NCI-H1417 treated with DMSO at 0.1 percent for 48 hours (cell line): ENCODE measurements at places on chromosomes 1 and 21.
A peak's percentile ranks its signal among the peaks of the same experiment; 100 is the strongest.

GRCh38 chr1:54543729-54544496 is 4.1 kb upstream of the ACOT11 start:
- no peak for DNase-seq

DNA sequence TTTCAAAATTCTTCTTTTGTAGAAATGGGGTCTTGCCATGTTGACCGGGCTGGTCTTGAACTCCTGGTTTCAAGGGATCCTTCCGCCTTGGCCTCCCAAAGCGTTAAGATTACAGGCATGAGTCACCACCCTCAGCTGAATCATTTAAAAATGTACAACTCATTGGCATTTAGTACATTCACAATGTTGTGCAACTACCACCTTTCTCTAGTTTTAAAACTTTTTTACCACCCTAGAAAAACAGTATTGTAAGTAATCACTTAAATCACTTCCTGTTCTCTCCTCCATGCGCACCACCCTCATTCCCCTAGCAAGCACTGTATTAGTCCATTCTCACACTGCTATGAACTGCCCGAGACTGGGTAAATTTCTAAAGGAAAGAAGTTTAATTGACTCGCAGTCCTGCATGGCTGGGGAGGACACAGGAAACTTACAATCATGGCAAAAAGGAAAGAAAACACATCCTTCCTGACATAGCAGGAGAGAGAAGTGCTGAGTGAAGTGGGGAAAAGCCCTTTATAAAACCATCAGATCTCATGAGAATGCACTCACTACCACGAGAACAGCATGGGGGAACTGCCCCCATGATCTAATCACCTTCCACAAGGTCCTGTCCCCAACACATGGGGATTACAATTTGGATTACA is 14.4 kb upstream of the THEM5 start:
- no peak for DNase-seq

DNA sequence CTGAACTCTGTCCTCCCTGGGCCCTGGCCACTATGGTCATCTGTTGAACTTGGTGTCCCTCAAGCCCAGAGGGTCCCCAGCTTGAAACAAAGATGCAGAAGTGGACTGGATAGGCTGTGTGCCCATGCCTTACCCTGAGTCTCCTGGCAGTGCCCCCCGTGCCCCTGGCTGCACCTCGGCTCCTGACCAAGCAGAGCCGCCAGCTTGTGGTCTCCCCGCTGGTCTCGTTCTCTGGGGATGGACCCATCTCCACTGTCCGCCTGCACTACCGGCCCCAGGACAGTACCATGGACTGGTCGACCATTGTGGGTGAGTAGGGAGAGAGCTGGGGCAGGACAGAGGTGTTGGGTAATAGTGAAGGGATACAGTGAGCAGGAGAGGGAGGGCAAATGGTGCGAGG is 10.7 kb downstream of the TIE1 start:
- DNase-seq, result no peak

- DNase-seq, result no peak
Measured at GRCh38 chr1:158016651-158017335, 23.3 kb downstream of the KIRREL1 start.

GRCh38 chr1:199313444-199313843 is 674.6 kb downstream of the PTPRC start:
- no peak for DNase-seq

DNA sequence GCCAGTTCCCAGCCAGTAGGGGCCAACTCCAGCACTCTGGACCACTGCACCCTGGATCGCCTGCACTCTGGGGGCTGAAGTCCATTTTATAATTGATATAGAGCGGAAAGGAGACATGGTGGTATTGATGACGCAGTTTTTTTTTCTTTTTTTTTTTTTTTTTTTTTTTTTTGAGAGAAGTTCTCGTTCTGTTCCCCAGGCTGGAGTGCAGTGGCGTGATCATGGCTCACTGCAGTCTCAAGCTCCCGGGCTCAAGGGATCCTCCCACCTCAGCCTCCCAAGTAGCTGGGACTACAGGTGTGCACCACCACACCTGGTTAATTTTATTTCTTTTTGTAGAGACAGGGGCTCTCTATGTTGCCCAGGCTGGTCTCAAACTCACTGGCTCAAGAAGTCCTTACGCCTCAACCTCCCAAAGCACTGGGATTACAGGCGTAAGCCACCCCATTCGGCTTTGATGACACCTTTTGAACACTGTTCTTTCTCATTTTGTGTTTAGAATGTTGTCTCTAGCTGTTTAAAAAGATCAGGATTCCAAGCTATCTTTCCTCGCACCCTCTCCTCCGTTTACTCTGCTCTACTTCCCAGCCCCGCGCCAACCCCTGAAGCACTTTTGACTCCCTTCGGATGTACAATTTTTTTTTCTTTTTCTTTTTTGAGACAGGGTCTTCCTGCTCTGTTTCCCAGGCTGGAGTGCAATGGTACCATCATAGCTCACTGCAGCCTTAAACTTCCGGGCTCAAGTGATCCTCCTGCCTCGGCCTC is 960 bp downstream of the MX2 start:
- DNase-seq, result no peak

GRCh38 chr1:229119161-229119560 is 151.8 kb upstream of the RAB4A start:
- no peak for DNase-seq

GRCh38 chr1:77732090-77732489 is 27.6 kb downstream of the USP33 start:
- DNase-seq, result no peak

DNA sequence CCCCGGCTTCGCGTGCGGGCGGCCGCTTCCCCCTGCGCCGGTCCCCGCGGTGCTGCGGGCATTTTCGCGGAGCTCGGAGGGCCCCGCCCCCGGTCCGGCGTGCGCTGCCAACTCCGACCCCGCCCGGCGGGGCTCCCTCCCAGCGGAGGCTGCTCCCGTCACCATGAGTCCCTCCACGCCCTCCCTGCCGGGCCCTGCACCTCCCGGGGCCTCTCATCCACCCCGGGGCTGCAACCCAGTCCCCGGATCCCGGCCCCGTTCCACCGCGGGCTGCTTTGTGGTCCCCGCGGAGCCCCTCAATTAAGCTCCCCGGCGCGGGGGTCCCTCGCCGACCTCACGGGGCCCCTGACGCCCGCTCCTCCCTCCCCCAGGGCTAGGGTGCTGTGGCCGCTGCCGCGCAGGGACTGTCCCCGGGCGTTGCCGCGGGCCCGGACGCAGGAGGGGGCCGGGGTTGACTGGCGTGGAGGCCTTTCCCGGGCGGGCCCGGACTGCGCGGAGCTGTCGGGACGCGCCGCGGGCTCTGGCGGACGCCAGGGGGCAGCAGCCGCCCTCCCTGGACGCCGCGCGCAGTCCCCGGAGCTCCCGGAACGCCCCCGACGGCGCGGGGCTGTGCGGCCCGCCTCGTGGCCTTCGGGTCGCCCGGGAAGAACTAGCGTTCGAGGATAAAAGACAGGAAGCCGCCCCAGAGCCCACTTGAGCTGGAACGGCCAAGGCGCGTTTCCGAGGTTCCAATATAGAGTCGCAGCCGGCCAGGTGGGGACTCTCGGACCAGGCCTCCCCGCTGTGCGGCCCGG is 159.2 kb downstream of the RUNX1 start:
- DNase-seq, result no peak

GRCh38 chr1:169711469-169712308 is at the start of gene SELL:
SELL (minus strand) TSS chr1:169711620; CDS start chr1:169711498, 122 bp downstream.
- no peak for DNase-seq

DNA sequence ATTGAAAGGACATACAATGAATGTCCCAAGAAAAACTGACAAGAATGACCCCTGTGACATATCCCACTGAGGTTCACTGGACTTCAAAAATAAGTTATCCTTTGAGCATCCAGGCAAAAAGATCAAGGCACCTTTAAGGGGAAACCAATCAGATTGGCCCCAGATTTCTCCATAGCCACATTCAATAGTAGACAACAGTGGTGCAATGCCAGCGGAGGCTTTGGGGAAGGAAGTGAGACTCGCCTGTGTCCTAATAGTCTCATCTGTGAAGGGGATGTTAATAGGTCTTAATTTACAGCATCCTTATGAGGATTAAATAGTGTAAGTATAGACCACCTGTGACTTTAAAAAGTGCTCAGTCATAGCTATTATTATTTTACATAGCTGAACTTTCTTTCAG is 21.5 kb downstream of the RPL5 start:
- no peak for DNase-seq

- DNase-seq, result no peak
Measured at GRCh38 chr1:174074757-174075156, 52.6 kb upstream of the RC3H1 start.

DNA sequence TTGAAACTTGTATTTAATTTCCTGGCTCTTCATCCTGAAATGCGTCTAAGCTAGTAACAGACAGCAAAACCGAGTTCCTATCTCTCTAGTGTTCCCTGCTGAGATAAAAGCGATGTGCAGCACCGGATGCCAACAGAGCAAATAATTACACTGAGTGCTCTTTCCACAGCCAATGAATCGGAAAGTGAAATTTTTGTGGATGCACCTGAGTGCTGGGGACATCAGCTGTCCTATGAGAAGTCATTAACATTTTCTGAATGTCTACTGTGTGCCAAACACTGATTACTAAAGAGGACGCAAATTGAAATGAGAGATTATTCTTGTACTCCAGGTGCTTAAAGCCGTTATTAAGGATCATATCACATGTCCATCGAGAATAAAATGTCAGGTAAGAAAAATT is 278.0 kb downstream of the RGS7 start:
- peak; percentile 39 for DNase-seq

- no peak for DNase-seq
Measured at GRCh38 chr1:203239526-203240305, 10.2 kb upstream of the CHIT1 start.

DNA sequence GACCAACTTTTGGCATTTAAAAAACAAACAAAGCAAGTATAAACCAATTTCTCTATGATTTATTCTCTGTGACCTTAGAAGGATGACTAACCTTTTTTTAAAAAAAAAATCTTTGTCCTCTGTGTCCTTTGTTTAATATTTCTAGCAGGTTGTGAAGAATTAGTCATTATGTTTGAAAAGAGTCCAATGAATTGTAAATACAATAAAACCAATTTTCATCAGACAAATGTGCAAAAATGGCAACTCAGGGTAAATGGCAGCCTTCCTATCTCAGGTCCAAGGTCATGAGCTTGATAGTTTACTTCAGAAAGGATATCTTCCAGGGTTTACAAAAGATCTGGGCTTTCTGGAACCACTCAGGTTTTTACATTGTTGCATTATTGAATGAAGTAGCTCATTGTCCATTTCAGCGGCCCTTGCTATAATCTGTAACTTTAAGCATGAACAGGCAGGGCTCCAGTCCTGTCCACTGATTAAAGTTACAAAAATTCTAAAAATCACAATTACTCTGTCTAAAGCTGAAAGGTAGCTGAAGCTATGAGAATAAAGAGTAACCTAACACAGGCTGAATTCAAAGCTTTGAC is 11.7 kb upstream of the MAP3K21 start:
- no peak for DNase-seq

DNA sequence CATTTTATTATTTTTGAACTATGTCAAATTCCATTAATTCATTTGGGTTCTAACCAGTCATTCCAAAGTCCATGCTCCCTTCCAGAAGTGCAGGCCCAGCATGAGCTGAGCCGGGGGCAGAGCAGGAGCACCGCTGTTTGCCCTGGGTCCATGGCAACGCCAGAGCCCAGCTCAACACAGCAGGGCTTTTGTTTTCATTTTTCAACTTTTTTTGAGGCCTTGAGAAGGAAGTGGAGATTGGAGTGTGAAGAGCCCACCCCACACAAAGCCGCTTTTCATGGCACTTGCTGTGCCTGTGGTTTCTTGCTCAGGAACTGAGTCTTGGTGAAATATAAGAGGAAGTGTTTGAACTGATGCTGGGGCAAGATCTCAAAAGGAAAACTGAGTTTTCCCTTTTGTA is 13.2 kb upstream of the PRMT2 start:
- no peak for DNase-seq

GRCh38 chr1:99740141-99740540 is 26.3 kb downstream of the FRRS1 start:
- DNase-seq, result no peak

GRCh38 chr1:101316799-101317198 is 80.0 kb downstream of the S1PR1 start:
- no peak for DNase-seq

- no peak for DNase-seq
Measured at GRCh38 chr21:42658320-42659105, 5.1 kb downstream of the PDE9A start.
